ENCODE measurements at places on chromosomes 4 and X.

DNA sequence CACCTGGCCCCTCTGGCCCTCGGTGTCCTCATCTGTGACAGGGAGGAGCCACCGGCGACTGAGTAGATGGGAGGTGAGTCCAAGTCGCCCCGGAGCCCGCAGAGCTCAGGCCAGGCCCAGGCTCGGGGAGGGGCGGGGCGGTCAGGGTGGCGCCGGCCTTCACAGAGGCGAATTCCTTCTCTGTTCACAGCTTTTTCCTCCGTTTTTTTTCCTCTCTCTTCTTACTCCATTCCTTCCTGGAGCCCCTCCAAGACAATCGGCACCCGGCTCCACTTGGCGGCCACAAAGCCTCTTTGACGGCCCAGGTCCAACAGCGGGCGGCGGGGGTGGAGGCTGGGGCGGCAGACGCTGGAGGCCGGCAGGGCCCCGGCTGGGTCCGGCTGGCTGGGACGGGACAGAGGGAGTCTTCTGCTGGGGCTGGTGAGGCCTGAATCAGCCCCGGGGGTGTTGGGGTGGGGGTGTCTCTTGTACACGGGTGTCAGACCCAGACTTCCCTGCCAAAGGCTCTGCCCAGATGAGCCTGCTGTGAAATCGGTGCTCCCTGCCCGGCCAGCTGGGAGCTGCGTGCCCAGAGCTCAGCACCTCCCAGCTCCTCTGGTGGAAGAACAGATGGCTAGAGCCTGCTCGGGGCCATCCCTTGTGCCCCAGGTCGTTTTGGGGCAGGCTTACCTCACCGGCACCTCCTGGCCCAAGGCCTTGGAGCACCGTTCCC lies 22.6 kb downstream of the FGFRL1 start:
- no peak for DNase-seq

DNA sequence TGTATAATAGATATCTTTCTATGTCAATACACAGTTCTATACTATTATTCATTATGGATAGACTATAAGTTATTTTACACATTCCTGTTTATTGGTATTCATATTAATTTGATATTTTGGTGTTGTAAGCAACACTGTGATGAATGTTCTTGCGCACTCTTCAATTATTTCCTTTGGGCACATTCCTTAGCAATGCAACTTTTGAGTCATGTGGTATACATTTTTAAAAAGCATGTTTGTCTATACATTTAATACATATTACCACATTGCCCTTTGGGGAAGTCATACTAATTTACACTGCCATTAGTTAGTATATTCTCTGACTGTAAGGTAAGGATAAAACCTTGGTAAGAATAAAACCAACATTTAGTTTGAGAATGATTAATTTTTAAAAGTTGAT lies 21.0 kb downstream of the FRAS1 start:
- no peak for DNase-seq

DNA sequence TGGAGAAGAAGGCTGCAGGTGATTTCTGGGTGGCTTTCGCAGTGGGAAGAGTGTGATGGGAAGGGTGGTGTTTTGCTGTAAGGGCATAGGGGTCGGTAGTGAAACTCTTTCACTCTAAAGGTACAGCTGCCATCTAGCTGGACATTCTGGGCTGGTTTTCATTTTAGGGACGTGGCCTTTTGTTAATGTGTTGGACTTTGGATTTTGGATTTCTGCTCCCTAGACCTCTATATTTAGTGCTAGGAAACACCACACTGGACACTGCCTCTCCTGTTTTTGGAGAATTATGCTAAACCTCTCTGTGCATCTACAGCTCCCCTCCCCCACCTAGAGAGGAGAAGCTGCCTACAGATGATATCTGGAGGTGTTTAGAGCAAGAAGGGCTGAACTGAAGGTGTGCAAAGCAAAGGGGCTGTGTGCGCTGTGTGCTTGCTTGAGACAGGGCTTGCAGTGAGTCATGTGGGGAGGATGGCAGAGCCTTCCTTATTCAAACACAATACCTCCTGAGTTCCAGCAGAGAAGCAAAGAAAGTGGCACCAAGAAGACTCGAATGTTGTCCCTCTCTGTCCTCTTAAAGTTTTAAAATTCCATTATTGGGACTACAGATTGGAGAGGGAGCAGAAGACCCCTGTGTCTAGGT lies 47.9 kb downstream of the STARD8 start:
- DNase-seq, result no peak

DNA sequence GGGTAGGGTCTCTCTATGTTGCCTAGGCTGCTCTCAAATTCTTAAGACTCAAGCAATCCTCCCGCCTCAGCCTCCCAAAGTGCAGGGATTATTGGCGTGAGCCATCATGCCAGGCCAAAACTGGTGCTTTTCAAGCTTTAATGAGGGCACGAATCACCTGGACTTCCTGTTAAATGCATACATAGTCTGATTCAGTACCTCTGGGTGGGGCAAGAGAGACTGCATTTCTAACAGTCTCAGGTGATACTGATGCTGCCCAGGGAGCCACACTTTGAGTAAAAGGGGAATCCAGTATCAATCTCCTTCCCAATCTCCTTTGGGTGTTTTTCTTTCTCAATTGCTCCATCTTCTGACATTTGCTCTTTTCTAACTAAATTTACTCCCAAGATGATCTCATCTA lies 96.5 kb downstream of the SH3RF1 start:
- DNase-seq, result no peak

- no peak for DNase-seq
Observed at GRCh38 chrX:29466456-29466855, 748.9 kb upstream of the MAGEB2 start.

Measured in stimulated activated CD8-positive, alpha-beta memory T cell treated with anti-CD3 and anti-CD28 coated beads, Interleukin-2, amount 100 ng/mL, for 1 hour (primary cell).